ENCODE measurements at places on chromosomes 13 and 19.

- H3K36me3 ChIP-seq: peaks cover 23% of the 10 kb centered on the region
- no peak overlapping the region for H3K27ac ChIP-seq
- DNase-seq: no peak
- no peaks in the 10 kb centered on the region for H3K27me3 ChIP-seq
- no peak overlapping the region for H3K4me3 ChIP-seq
These were observed 37.4 kb downstream of the NAXD start for GRCh38 chr13:110652764-110653163.

- no peaks in the 10 kb centered on the region for H3K27me3 ChIP-seq
- no peaks in the 10 kb centered on the region for H3K4me1 ChIP-seq
- H3K27ac ChIP-seq: no peak overlapping the region
- H3K4me3 ChIP-seq: no peak overlapping the region
- peaks cover 67% of the 10 kb centered on the region for H3K36me3 ChIP-seq
- no peak for DNase-seq
These were observed 11.9 kb upstream of the ZNF549 start for GRCh38 chr19:57515255-57515654.

- H3K4me3 ChIP-seq: no peak overlapping the region
- H3K27ac ChIP-seq: no peak overlapping the region
- H3K36me3 ChIP-seq: no peaks in the 10 kb centered on the region
- DNase-seq: no peak
- H3K4me1 ChIP-seq: no peaks in the 10 kb centered on the region
These were observed 406.3 kb downstream of the GPC5 start for GRCh38 chr13:91804724-91805123.

- H3K27ac ChIP-seq: no peak overlapping the region
- H3K4me3 ChIP-seq: no peak overlapping the region
- H3K27me3 ChIP-seq: peaks cover 27% of the 10 kb centered on the region
- H3K4me1 ChIP-seq: peaks cover 68% of the 10 kb centered on the region
- no peak for DNase-seq
These were observed 109.6 kb downstream of the TEX26 start for GRCh38 chr13:31042049-31042448.

- H3K4me3 ChIP-seq: no peak overlapping the region
- no peaks in the 10 kb centered on the region for H3K27me3 ChIP-seq
- H3K36me3 ChIP-seq: no peaks in the 10 kb centered on the region
- H3K27ac ChIP-seq: no peak overlapping the region
- H3K4me1 ChIP-seq: no peaks in the 10 kb centered on the region
- no peak for DNase-seq
These were observed 32.3 kb downstream of the ATP7B start for GRCh38 chr13:51978796-51979556.

All from activated naive CD8-positive, alpha-beta T cell treated with anti-CD3 and anti-CD28 coated beads for 36 hours (primary cell).